Activated T-helper 2 cell treated with anti-CD3 and anti-CD28 coated beads, Interferon-gamma antibody, Interleukin-2, Interleukin-4, amounts not matched to agents 10 μg/mL and 5 μg/mL and 100 μg/mL, durations not matched to agents 14 hours and 24 hours and 36 hours (primary cell): ENCODE measurements at places on chromosomes 4 and X.

DNA sequence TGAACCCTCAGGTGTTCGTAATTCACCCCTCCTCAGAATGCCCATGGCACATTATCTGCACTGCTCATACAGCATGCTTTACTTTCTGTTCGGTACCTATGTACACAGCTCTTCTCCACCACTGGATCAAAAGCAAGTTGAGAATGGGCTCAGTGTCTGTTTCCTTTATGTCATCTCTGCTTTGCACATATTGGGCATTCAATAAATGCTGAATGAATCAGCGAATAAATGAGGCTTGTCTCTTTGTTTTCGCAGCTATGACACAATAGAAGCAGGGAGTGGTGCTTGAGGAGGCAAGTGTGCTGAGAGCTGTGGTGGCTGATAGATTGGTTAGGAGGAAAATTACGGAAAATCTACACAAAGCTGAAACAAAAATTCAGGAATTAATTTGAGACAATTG, 109.1 kb upstream of the VMA21 start:
- no peak overlapping the region for H3K4me3 ChIP-seq
- no peak for DNase-seq
- no peaks in the 10 kb centered on the region for H3K36me3 ChIP-seq
- no peak overlapping the region for H3K27ac ChIP-seq
- H3K27me3 ChIP-seq = no peaks in the 10 kb centered on the region
- no peaks in the 10 kb centered on the region for H3K4me1 ChIP-seq

DNA sequence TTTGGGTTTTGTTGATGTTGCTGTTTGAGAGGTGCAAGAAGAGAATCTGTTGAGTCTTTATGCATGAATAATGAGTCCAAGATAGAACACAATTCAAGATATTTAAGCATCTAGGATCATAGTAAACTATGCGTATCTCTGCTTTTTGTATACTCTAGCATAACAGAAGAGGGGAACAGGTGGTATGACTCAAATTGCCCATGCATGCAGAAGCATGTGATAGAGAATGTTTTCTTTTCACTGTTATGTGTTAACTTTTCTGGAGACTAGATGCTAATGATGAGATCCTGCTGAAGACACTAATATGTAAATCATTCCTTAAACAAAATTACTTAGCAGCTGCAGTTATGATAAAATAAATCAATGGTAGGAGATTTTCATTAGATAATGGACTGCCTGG, 165.3 kb upstream of the FTHL17 start:
- no peaks in the 10 kb centered on the region for H3K4me1 ChIP-seq
- no peak for DNase-seq
- peaks cover 2% of the 10 kb centered on the region for H3K27me3 ChIP-seq
- H3K27ac ChIP-seq = no peak overlapping the region

DNA sequence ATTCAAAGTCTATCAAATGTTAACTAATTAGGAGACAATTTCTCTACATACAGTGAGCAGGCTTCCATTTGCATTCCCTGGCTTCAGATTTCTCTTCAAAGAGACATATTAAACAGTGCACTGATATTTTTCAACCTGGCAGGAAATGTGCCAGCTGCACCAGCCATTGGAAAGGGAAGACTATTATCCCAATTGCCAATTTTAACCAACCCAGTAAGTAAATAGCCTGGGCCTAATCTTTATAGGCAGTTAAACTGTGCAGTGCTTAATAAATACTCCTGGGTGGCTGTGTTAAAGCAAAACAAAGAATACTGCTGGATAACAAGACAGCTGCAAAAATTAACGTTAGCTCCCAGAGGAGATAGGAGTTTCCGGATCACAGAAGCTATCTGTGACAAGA, 111.9 kb upstream of the GALNT7 start:
- no peak overlapping the region for H3K27ac ChIP-seq
- no peaks in the 10 kb centered on the region for H3K36me3 ChIP-seq
- no peaks in the 10 kb centered on the region for H3K4me1 ChIP-seq
- DNase-seq = no peak

- no peaks in the 10 kb centered on the region for H3K27me3 ChIP-seq
- H3K36me3 ChIP-seq = no peaks in the 10 kb centered on the region
- no peak overlapping the region for H3K4me3 ChIP-seq
Measured at GRCh38 chr4:68079928-68080327, 49.7 kb downstream of the TMPRSS11F start.

GRCh38 chr4:94690851-94691254, 66.9 kb upstream of the BMPR1B start:
- no peak overlapping the region for H3K27ac ChIP-seq
- H3K4me3 ChIP-seq = no peak overlapping the region
- no peak for DNase-seq
- H3K27me3 ChIP-seq = no peaks in the 10 kb centered on the region

DNA sequence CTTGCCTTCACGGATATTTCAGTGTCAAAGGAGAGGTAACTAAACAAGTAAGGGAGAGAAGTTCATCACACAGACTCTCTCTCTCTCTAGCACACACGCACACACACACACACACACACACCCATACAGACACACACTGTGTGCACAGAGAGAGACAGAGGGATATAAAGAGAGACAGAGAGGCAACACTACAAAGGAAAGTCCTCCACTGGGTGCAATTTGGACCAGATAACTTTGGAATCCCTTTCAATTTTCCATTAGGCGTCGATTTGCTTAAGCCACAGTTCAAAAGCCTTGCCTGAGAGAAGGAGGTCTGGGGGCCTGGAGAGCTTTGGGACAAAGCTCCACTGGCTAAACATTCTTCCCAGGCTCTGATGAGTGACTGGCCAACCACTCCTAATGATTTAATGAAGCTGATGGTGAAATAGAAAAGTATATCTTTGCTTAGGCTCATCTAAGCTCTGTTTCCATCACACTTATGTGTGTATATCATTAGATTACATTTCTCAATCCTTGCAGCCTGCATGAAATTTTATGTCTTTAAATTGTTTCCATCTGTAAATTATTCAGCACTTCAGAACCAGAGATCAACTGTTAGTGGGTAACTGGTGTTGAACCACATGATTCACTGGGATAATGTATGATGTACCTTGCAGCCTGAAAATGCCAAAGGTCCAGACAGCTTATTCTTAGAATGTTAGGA, 180.8 kb downstream of the MAGEB17 start:
- H3K27ac ChIP-seq = no peak overlapping the region
- no peak for DNase-seq
- no peaks in the 10 kb centered on the region for H3K4me1 ChIP-seq
- no peak overlapping the region for H3K4me3 ChIP-seq

DNA sequence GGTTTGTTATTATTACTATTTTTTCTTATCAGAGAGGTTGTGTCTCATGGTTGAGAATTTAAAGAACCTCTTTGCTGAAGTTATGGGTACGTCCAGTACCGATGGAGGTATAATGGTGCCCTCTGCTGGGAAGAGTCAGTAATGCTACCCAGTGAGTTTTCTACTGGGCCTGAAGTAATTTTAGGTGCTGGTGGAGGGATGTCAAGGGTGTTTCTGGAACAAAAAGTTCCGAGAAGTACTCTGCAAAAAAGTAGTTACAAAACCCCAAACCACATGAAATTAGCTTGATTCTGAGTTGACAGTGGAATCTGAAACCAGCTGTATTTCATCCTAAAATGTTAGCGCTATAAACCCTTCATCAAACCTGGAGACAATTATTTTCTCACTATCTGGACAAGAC, 102.5 kb upstream of the MID1 start:
- no peaks in the 10 kb centered on the region for H3K4me1 ChIP-seq
- no peak overlapping the region for H3K27ac ChIP-seq
- H3K4me3 ChIP-seq = no peak overlapping the region
- no peaks in the 10 kb centered on the region for H3K27me3 ChIP-seq

GRCh38 chr4:24511371-24512063, 72.8 kb downstream of the DHX15 start:
- H3K27ac ChIP-seq = no peak overlapping the region
- H3K4me1 ChIP-seq = no peaks in the 10 kb centered on the region
- DNase-seq = no peak
- no peak overlapping the region for H3K4me3 ChIP-seq

DNA sequence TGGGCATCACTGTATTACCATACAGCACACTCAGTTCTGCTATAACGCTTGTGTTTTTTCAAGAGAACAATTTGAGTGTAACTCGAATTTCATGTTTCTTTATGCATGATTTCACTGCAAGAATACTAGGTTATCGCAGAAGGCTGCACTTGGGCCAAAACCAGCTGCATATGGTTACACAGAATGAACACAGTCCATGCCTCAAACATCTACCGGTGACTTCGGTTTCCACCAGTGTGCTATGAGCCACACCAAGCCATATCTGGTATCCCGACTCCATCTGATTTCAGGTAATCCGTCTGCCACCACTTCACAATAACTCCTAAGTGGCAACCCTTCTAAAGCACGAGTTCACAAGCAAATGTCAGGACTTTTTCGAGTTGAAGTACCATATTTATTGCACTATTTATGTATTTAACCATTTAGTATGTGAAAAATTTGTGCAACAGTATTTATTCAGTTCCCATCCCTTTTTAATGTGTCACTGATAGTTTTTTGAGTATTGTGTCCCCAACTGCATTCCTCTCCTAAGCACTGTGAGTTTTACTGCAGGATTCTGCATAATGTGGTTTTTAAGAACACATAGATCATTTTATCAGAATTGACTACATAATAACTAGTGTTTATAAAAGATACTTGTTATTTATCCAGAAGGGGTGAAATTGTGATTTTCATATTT, 111.8 kb downstream of the APBB2 start:
- no peak overlapping the region for H3K4me3 ChIP-seq
- no peak overlapping the region for H3K27ac ChIP-seq
- H3K36me3 ChIP-seq = no peaks in the 10 kb centered on the region
- DNase-seq = no peak
- peaks cover 1% of the 10 kb centered on the region for H3K27me3 ChIP-seq

- no peak overlapping the region for H3K4me3 ChIP-seq
- no peaks in the 10 kb centered on the region for H3K36me3 ChIP-seq
- H3K27me3 ChIP-seq = peaks cover 3% of the 10 kb centered on the region
- no peak for DNase-seq
- H3K4me1 ChIP-seq = peaks cover 6% of the 10 kb centered on the region
Measured at GRCh38 chr4:26763648-26764047, 97.0 kb upstream of the STIM2 start.

- H3K27ac ChIP-seq = no peak overlapping the region
- no peak overlapping the region for H3K4me3 ChIP-seq
Measured at GRCh38 chr4:48210966-48211328, 58.7 kb downstream of the TEC start.

DNA sequence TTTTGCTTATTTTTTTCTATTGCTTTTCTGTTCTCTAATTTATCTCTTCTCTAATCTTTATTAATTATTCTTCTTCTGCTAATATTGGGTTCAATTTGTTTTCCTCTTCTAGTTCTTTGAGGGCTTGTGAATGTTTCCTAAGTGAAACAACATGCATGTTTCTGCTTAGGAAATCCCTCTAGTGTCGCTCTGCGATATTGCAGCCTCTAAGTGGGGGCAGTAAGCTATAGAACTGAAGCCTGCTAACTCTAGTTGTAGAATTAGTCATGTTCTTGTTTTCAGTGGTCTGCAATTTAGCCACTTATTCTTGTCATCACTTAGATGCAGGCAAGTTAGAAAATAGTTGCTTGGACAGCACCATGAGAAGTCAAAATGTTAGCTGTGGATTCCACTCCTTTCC, 222.6 kb downstream of the SPIN4 start:
- no peak overlapping the region for H3K27ac ChIP-seq
- no peak overlapping the region for H3K4me3 ChIP-seq
- no peak for DNase-seq
- no peaks in the 10 kb centered on the region for H3K4me1 ChIP-seq
- H3K36me3 ChIP-seq = no peaks in the 10 kb centered on the region

GRCh38 chrX:48683411-48683982, at the start of gene WAS:
Gene WAS, plus strand, starts transcription at chrX:48683799. Its CDS starts 55 bp downstream, at chrX:48683854.
- H3K27me3 ChIP-seq = no peaks in the 10 kb centered on the region
- peaks cover 50% of the 10 kb centered on the region for H3K36me3 ChIP-seq
- H3K4me3 ChIP-seq = peak within 1 kb of the TSS; percentile 99
- H3K27ac ChIP-seq = peak within 1 kb of the TSS; percentile 96
- DNase-seq = peak; percentile 46

DNA sequence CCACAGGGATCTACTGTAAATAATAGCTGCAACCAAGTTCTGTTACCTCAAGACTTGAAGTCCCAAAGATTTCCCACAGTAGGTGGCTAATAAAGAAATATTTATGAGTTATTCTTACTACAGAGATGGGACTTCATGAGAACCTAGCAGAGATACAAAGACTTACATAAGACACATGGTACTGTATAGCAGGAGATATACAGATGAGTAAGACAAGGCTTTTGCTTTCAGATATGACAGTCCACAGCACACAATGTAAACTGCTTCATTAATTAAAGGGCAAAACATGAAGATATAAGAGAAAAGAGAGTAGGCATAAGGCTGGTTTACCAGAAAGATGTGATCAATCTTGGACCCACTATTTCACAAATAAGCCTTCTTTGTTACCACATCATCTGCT, 6.6 kb downstream of the ANKRD17 start:
- no peak overlapping the region for H3K4me3 ChIP-seq
- DNase-seq = no peak
- no peak overlapping the region for H3K27ac ChIP-seq
- H3K27me3 ChIP-seq = no peaks in the 10 kb centered on the region
- peaks cover 42% of the 10 kb centered on the region for H3K36me3 ChIP-seq

- peaks cover 13% of the 10 kb centered on the region for H3K27me3 ChIP-seq
- H3K36me3 ChIP-seq = no peaks in the 10 kb centered on the region
- H3K4me1 ChIP-seq = no peaks in the 10 kb centered on the region
- no peak overlapping the region for H3K4me3 ChIP-seq
- no peak overlapping the region for H3K27ac ChIP-seq
Measured at GRCh38 chr4:174156239-174156826, 127.1 kb downstream of the FBXO8 start.

GRCh38 chr4:145451895-145452294, 29.8 kb upstream of the SMAD1 start:
- no peaks in the 10 kb centered on the region for H3K36me3 ChIP-seq
- DNase-seq = no peak
- H3K27me3 ChIP-seq = peaks cover 14% of the 10 kb centered on the region
- H3K4me1 ChIP-seq = no peaks in the 10 kb centered on the region
- H3K4me3 ChIP-seq = no peak overlapping the region

- no peaks in the 10 kb centered on the region for H3K27me3 ChIP-seq
- H3K4me1 ChIP-seq = no peaks in the 10 kb centered on the region
- no peaks in the 10 kb centered on the region for H3K36me3 ChIP-seq
- DNase-seq = no peak
- no peak overlapping the region for H3K4me3 ChIP-seq
Measured at GRCh38 chr4:67036791-67037190, 508.5 kb downstream of the CENPC start.

DNA sequence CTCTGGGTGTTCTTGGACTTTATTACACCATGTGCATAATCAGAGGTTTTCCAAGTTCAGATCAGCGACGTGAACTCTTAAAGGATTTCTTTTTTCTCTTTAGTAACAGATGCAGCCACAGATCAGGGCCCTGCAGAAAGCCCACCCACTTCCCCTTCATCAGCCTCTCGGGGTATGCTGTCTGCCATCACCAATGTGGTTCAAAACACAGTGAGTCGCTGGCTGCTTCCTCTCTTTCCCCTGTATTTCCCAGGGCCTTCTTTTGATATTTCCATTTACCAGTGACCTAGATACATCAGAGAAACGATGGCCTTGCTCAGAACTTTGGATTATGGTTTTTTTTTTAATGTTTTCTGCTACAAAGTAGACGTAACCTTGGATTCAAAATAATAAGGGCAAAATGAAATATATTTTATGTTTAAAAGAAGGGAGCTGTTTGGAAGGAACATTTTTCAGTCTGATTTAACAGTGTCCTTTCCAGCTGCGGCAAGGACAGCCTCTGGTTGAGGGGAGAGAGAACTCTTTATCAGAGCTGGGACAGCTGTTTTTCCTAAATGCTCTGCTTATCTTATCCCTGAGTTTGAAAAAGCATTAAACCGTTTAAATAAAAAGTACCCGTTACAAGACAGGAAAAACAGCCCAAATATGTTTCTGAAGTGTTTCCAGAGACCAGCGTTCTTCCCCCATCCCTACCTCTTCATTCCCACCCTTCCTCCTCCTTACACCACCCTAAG, 38.2 kb downstream of the FAM114A1 start:
- H3K27me3 ChIP-seq = no peaks in the 10 kb centered on the region
- DNase-seq = no peak
- H3K4me1 ChIP-seq = no peaks in the 10 kb centered on the region
